ENCODE measurements at places on chromosomes 1 and 21.
A peak's percentile ranks its signal among the peaks of the same experiment; 100 is the strongest.

DNA sequence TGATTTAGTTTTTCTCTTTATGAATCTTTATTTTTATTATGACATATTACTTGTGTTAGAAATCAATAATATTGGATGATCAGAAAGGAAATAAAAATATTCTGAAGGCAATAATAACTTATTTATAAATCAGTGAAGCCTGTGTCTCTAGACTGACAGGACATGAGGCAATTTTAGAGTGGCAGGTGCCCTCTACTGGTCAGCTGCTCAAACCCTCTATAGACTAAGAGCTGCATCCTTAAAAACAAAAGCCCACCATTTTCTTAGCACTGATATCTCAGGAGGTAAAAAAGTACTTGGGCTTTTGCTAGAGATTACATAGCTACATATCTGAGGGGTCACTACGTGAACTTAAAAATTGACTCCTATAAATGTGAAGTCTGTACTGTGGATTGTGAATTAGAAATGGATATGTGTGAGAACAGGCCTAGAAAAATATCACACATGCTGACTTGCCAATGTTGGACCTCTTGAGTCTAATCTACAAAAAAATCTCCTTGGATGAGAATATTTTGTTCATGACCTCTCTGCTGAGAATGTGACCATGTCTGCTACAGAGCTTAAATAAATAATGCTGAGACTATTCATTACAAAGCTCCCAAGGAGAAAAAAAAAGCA, 597.9 kb upstream of the ADAMTS5 start:
- H3K36me3 ChIP-seq = no peaks in the 10 kb centered on the region
- H3K27ac ChIP-seq = no peak overlapping the region
- H3K4me3 ChIP-seq = no peak overlapping the region
- peaks cover 3% of the 10 kb centered on the region for H3K4me1 ChIP-seq
- H3K27me3 ChIP-seq = no peaks in the 10 kb centered on the region

- no peaks in the 10 kb centered on the region for H3K36me3 ChIP-seq
- no peaks in the 10 kb centered on the region for H3K4me1 ChIP-seq
- H3K27ac ChIP-seq = no peak overlapping the region
- no peak overlapping the region for H3K4me3 ChIP-seq
Measured at GRCh38 chr1:228268881-228269265, 61.0 kb downstream of the OBSCN start.

GRCh38 chr1:6167391-6168303, 12.5 kb downstream of the CHD5 start:
- H3K36me3 ChIP-seq = no peaks in the 10 kb centered on the region
- peak; percentile 38 for DNase-seq
- no peaks in the 10 kb centered on the region for H3K27me3 ChIP-seq
- no peak overlapping the region for H3K4me3 ChIP-seq
- no peaks in the 10 kb centered on the region for H3K4me1 ChIP-seq

DNA sequence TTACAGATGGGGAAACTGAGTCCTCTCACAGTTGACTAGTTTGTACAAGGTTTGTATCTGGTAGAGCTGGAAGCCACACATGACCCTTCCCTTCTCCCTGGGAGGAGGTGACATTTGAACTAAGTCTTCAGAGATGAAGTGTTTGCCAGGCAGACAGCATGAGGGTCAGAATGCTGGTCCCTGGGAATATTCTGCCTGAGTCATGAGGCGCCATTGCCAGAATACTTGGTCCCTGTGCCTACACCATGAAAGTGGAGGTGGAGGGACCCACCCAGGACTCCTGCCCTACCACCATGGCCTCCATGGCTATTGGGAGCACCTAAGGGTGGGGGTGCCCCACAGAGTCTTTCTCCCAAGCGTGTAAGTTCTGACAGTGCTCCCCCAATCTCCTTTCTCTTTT, 7.0 kb downstream of the RPS6KA1 start:
- no peak overlapping the region for H3K4me3 ChIP-seq
- peaks cover 20% of the 10 kb centered on the region for H3K4me1 ChIP-seq
- H3K27ac ChIP-seq = no peak overlapping the region
- H3K27me3 ChIP-seq = no peaks in the 10 kb centered on the region
- H3K36me3 ChIP-seq = peaks cover 56% of the 10 kb centered on the region
- no peak for DNase-seq

DNA sequence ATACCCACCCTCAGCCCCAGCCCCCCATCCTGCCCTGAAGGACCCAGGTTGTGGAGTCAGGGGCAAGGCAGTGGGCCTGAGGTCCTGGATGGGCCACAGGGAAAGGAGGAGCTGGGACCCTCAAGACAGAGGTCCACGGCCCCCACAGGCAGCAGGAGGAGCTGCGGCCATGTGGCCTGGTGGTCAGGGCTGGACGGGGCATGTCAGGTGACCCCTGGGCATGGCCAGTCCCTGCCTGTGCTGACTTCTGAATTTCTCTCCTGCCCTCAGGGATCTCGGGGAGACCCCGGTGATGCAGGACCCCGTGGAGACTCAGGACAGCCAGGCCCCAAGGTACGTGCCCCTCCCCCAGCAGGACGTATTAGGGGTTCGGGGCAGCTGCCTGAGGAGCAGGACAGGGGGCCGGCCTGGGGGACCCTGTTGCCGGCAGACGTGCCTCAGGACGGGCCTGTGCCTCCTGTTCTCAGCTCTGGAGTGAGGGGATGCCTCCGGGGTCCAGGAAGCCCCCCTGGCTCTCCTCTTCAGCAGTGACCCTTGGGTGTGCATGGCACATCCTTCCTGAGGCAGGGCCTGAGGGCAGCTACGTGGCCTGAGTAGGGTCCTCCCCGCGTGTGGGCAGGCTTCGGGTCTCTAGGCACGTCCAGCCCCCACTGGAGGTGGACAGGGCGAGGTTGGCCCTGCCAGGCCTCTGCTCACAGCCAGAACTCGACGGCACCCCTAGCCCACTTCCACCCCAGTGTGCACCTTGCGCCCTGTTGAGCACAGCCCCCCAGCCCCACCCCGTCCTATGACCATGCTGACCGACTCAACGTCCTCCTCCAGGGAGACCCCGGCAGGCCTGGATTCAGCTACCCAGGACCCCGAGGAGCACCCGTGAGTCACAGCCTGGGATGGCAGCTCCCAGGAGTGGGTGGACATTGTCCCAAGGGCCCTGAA, 23.6 kb downstream of the COL6A2 start:
- DNase-seq = peak; percentile 49
- no peak overlapping the region for H3K27ac ChIP-seq
- H3K4me1 ChIP-seq = peaks cover 3% of the 10 kb centered on the region
- no peak overlapping the region for H3K4me3 ChIP-seq
- no peaks in the 10 kb centered on the region for H3K27me3 ChIP-seq
- no peaks in the 10 kb centered on the region for H3K36me3 ChIP-seq

GRCh38 chr1:96145492-96145891, 576.1 kb upstream of the PTBP2 start:
- no peaks in the 10 kb centered on the region for H3K27me3 ChIP-seq
- H3K4me3 ChIP-seq = no peak overlapping the region
- H3K36me3 ChIP-seq = no peaks in the 10 kb centered on the region
- DNase-seq = no peak
- H3K4me1 ChIP-seq = no peaks in the 10 kb centered on the region

- H3K36me3 ChIP-seq = no peaks in the 10 kb centered on the region
- DNase-seq = no peak
- H3K4me1 ChIP-seq = no peaks in the 10 kb centered on the region
Measured at GRCh38 chr21:31184459-31184858, 146.2 kb upstream of the KRTAP19-8 start.

DNA sequence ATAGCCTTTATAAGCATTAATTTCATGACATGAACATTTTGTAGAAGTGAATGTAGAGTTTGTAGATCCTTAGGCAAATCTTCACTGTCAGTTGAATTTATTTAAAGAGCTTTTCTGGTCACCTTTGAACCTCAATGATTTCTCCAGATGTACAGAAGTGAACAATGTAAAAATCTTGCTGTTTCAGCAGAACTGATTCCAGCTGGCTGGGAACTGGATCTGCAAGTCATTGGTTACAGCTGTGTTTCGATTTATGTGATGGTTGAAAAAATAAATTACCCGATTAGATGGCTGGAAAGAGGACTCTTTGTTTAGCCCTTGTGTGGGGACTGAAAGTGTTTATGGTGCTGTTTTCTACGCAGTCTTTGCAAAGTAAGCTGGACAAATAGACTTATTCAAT, 849.8 kb downstream of the USP25 start:
- H3K27me3 ChIP-seq = no peaks in the 10 kb centered on the region
- H3K27ac ChIP-seq = no peak overlapping the region
- no peak overlapping the region for H3K4me3 ChIP-seq
- H3K4me1 ChIP-seq = no peaks in the 10 kb centered on the region
- no peaks in the 10 kb centered on the region for H3K36me3 ChIP-seq

- peak overlapping the region; percentile 5 for H3K27ac ChIP-seq
- no peaks in the 10 kb centered on the region for H3K27me3 ChIP-seq
- peaks cover 11% of the 10 kb centered on the region for H3K36me3 ChIP-seq
- no peak for DNase-seq
- H3K4me1 ChIP-seq = no peaks in the 10 kb centered on the region
Measured at GRCh38 chr1:51506537-51506936, 12.5 kb downstream of the EPS15 start.

DNA sequence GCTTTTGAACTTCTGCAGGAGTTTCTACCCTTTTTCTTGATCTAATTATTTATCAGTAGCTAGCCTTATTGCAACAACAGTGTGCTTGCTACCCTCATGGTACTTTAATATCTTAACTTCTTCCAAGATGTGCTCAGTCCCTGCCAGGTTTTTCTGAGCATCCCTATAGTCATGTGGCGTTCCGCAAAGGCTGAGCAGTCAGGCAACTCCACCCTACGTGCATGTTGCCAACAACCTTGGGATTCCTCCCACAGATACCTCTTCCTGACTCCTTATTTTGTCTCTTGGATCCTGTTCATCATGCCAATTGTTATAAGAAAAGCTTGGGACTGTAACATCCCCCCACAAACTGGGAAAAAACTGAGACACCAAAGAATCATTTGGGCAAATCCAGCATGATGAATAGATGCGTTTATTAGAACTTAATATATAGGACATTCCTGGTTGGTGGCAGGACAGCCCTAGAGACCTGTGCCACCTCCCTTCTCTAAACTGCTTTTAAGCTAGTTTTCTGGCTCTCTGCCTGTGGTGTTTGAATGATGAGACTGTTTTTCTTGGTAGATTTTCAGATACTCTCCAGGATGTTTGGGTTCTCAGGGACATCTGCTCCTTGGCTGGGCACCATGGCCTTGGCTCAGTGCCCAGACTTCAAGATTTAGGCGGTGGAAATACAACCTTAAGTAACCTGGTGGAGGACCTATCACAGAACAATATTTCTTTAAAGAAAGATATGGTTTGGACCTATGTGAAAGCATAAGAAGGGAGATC, 27.1 kb upstream of the KCTD3 start:
- H3K4me1 ChIP-seq = no peaks in the 10 kb centered on the region
- no peak overlapping the region for H3K27ac ChIP-seq
- H3K36me3 ChIP-seq = no peaks in the 10 kb centered on the region

DNA sequence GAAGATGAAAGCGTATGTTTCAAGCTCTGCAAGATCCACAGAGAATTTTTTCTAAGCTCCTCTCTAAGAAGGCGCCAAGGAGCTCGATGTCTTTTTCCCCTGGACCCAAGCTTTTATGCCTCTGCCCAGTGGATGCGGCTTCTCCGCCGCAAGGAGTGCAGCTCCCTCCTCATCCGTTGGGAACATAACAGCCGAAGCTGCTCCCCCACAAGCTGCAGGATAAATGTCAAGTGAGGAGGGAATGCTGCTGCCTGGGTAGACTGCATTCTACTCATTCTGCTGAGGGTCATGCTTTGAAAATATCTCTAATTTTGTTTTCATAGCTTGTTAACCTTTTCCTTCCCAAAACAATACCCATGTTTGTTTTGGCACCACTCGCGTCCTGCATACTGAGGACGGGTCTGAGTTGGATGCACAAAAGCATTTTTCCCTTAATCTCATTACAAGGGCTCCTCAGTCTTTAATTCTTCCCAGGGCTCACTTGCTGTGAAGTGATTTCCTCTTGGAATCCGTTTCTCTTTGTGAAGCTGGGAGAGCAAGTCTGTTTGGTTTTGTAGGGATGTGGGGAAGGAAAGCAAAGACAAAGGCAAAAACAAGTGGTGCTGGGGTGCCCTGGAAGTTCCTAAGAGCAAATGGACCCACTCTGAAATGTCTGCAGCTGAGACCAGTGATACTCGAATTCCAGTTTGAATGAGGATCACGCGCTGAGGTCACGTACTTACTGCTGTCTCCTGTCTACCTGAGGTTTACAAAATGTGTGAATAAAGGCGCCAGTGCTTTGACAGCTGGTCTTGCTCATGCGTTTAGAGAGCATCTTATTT, 134.0 kb upstream of the IRF2BP2 start:
- no peak overlapping the region for H3K4me3 ChIP-seq
- DNase-seq = no peak
- no peak overlapping the region for H3K27ac ChIP-seq
- no peaks in the 10 kb centered on the region for H3K36me3 ChIP-seq
- peaks cover 17% of the 10 kb centered on the region for H3K4me1 ChIP-seq
- H3K27me3 ChIP-seq = no peaks in the 10 kb centered on the region

GRCh38 chr1:175364424-175365076, 172.0 kb upstream of the KIAA0040 start:
- H3K27me3 ChIP-seq = no peaks in the 10 kb centered on the region
- no peak overlapping the region for H3K27ac ChIP-seq
- no peaks in the 10 kb centered on the region for H3K4me1 ChIP-seq
- no peak for DNase-seq

GRCh38 chr21:45636459-45636858, 7.1 kb upstream of the PCBP3 start:
- no peaks in the 10 kb centered on the region for H3K27me3 ChIP-seq
- DNase-seq = no peak
- no peak overlapping the region for H3K4me3 ChIP-seq
- H3K27ac ChIP-seq = no peak overlapping the region

DNA sequence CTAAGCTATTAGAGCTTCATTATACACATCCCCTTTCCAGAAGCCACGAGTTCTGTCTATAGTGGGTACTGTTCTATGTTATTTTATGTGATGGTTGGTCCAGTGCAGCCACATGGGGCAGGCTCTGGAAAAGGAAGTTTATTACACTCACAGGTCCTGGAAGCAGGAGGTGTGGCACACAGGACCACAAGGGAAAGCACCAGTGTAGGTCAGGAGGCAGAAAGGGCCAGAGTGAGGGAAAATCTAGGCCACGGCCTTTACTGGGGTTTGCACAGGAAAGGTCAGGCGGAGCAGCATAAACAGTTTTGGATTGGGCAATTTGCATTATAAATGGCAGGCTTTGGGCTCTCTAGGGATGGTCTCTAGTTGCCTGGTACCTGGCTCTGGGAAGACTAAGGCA, 21.8 kb upstream of the CNIH3 start:
- H3K36me3 ChIP-seq = no peaks in the 10 kb centered on the region
- no peak for DNase-seq
- H3K27me3 ChIP-seq = no peaks in the 10 kb centered on the region
- H3K4me1 ChIP-seq = no peaks in the 10 kb centered on the region

- no peaks in the 10 kb centered on the region for H3K4me1 ChIP-seq
- H3K4me3 ChIP-seq = no peak overlapping the region
- H3K36me3 ChIP-seq = no peaks in the 10 kb centered on the region
- no peak overlapping the region for H3K27ac ChIP-seq
- no peaks in the 10 kb centered on the region for H3K27me3 ChIP-seq
Measured at GRCh38 chr1:29344336-29344735, 108.0 kb downstream of the PTPRU start.

DNA sequence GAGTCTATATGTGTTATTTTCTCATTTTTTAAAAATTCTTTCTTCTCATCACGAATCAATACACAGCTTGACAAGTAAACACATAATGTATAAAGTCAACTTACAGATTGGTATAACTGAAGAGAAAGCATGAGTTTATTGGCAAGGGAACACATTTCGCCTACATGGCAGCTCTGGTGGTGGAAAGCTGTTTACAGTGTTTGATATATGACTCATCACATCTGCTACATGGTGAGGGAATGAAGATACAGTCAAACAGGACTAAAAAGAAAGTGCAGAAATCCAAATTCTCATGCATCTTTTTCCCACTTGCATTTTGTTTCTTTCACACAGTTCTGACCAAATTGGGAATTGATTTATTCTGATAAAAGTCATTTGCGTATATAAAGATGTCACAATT, 122.2 kb upstream of the ADGRL4 start:
- no peak overlapping the region for H3K27ac ChIP-seq
- peaks cover 3% of the 10 kb centered on the region for H3K4me1 ChIP-seq
- DNase-seq = no peak
- no peaks in the 10 kb centered on the region for H3K27me3 ChIP-seq
- H3K36me3 ChIP-seq = no peaks in the 10 kb centered on the region
- no peak overlapping the region for H3K4me3 ChIP-seq

Data from RWPE2 (cell line).